HFF-Myc (cell line): ENCODE measurements at places on chromosomes 6 and 20.

DNA sequence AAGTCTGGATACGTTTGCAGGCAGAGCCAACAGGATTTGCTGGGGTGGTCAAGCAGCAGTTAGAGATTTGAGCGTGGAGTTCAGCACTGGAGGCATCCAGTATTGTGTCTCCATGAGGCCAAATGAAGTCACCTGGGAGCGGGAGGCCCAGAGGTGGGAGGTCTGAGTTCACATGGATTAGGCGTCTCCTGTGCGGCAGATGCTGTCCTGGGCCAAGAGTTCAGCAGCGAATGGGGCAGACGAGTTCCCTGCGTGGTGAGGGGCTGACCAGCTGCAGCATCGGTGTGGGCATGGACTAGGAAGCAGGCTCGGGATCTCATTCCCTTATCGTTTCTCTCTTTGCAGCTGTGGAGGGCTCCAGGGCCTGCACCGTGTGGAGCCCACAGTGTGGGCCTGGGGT, 66.2 kb downstream of the BCAS4 start:
- DNase-seq: no peak

- DNase-seq: no peak
These were observed 1129.5 kb upstream of the MAP3K7 start for GRCh38 chr6:91716361-91716760.

DNA sequence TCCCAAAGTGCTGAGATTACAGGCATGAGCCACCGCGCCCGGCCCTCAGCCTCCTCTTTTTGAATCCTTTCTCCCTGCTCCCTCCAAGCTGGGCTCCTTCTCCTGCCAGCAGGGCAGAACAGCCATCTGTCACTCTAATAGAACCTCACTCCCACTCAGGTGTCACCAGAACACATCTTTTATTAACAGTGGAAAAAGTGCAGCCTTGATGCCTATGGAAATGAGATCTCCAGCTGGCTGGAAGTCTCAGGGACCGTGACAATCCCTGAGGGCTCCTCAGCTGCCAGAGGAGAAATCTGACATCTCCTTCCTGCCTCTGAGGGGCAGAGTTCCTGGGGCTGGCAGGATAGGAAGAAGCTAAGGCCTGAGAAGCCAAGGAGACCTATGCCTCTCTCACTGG, 28.0 kb downstream of the TMC2 start:
- no peak for DNase-seq

DNA sequence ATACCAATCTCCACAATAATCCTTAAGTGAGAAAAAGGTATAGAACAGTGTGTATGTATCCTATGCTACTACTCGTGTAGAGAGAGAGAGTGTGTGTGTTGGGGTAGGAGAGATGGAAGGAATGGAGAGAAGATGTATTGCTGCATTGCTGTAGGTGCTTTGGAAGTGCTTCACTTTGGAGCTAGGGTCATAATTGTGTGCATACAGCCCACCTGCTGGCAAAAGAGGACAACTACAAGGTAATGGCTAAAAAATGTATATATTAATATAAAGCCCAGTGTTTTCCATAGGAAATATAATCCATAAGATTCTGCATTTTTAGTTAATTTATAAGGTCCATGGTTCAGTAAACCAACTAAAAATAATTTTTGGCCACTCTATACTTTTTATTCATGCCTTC, 36.1 kb downstream of the SERAC1 start:
- peak; percentile 20 for DNase-seq

GRCh38 chr20:52420805-52421204, 229.2 kb upstream of the ZFP64 start:
- no peak for DNase-seq

DNA sequence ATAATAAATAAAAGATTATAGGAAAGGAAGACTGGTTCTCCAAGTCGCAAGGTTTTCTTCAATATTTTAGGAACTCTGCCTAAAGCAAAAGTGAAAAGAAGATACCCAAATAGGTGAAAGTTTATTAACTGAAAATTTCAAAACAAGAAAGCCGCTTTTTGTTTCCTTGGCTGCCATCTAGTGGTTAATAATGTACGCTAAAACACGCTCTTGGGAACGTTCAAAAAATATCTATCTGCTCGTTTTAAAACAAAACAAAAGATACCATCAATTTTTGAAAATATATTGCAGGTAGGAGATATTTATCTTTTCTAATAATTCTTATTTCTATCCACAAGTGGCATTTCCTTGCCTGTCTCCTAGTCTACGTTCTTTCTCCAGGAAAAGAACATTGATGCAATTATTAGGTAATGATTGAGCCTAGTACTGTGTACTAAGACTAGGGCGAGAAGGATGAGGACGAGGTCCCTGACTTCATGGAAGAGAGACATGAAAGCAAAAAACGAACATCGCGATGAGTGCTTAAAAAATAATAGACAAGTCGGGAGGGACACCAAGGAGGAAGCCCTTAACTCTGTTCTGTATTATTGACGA, 97.2 kb downstream of the SPTLC3 start:
- peak; percentile 3 for DNase-seq

DNA sequence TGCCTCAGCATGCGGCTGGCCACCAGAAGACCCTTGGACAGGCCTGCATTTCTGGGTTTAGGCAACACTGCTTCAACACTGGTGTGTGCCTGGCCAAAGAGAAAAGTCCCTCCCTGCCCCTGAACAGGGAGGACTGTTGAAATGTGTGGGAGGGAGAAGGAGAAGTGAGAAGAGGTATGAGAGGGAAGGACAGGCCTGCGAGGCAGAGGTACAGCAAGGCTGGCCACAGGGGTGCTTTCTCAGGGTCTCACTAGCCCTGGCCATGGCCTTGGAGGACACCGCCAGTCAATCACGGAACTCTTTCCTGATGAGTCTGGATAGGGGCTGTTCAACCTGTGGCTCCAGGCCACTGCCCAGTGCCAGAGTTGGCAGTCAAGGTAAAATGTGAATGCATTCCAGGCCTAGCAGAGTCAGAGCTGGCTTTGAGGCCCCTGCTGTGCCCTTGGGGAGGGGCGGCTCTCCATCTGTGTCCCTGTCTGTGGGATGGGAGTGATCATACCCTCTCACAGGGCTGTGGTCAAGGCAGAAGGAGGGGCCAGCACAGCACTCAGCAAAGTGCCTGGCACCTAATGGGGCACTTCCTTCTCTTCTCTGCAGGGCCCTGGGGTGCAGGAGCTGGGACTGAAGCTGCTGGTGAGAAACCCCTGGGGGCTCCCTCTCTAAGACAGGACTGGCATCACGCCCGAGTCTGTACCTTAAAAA, 43.2 kb upstream of the CDH22 start:
- no peak for DNase-seq

GRCh38 chr6:126539022-126539421, 199.1 kb downstream of the CENPW start:
- DNase-seq: no peak

DNA sequence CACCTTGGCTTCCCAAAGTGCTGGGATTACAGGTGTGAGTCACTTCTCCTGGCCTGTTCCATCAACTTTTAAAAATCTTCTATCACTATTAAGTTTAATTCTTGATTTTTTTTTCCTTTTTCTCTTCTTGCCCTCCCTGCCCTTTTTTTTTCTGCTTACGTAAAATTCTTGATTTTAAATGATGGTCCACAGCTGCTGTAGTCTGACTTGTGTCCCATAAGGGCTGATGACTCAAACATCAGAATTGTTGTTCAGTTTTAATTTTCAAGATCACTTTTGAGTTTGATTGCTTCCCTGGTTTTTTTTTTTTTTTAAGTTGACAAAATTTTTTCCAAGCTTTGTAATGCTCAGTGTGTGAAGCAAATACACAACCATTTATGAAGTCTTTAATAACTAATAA, 61.9 kb downstream of the CBFA2T2 start:
- no peak for DNase-seq

DNA sequence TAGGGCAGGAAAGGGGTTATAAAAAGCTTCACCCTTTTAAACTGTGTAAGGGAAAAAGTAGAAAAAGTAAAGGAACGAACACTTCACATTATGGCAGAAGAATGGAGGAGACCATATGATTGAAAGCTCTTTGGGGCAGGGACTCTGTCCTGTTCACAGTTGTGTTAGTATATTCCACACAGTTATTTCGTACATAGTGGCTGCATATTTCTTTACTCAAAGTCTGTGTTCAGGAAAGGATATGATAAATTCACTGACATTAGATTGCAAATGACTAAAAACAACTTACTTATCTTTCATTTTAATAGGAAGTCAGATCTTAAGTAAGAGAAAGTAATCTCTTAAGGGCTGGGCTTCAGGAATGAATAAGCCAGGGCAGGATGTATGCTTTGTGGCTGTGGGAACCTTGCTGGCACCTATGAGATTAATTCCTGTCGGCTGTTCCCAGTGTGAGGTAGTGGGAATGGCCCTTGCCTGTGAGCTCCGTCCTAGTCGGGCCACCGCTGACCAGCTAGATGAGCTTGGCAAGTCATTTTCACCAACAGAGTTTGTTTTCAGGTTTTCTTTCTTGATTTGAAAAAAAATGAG, 11.2 kb downstream of the PPP1R14C start:
- no peak for DNase-seq

DNA sequence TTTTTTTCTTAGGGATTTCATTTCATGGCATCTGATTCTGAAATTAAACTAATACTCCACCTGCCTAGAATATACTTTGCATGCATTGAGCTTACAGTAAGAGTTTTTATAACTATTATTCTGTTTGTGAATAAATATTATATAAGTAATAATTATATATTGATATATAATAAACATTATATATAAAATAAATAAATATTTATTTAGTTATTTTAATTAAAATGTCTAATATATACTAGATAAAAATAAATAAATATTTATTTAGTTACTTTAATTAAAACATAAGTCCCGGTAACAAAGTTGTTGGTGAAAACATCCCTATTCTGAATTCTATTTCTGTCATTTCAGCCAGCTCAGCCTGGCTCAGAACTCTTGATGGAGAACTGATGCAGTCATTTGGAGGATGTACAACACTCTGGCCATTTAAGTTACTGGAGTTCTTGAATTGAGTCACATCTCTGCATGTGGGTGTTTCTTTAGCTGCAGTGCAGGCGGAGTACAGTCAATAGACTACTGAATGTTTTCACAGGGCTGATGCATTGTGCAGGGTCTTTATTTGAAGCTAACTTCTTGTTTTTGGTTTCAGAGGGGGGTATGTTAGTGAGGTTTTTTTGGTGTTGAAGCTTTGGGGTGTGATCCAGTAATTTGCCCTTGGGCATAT, 508.9 kb upstream of the ADGRB3 start:
- DNase-seq: no peak

DNA sequence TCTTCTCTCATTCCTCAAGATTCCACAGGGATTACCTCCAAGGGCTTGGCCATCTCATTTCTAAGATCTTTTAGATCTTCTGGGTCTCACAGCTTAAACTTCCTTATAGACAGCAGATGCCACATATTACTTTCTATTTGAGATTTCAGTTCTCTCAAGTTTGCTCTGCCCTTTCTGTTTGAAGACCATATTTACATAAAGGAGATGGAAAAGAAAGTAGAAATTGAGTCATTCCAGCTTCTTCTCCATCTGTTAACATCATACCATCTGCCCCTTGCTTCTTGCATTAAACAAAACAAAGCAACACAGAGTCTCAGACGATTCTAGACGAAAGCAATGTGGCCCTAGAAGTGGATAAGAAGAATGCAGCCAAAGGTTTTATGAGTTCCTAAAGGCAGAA, 203.4 kb downstream of the TTLL2 start:
- DNase-seq: no peak

GRCh38 chr6:170099387-170099786, 191.5 kb downstream of the DLL1 start:
- DNase-seq: no peak

- DNase-seq: no peak
These were observed 14.7 kb downstream of the FAM110A start for GRCh38 chr20:848193-848592.

DNA sequence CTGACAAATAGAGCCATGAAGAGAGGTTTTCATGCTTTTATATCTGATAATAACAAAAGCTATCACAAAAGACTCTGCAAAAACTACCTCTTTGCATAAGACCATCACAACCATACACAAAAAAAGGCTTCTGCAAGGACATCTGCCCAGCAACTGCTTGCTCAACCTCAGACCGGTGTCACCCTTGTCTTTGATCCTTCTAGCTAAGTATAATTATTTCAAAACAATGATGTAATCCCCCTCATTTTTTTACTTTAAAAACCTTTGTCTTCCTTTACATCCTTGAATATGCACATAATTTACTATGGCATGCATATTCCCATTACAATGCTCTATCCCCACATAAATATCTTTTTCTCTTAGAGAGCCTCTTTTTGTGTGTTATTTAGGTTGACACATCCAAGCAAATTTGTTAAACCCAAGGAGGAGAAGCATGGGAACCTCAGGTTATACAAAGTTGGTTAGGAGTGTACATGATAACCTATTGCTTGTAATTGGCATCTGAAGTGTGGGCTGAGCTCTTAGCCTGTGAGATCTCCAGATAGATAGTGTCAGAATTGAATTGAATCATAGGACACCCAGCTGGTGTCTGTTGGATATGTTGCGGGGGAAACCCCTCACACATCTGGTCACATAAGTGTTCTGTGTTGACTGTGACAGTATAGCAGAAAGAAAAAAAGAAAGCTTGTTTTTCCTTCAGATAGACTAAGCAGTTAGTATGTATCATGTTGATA, 20.7 kb upstream of the CGA start:
- DNase-seq: no peak

DNA sequence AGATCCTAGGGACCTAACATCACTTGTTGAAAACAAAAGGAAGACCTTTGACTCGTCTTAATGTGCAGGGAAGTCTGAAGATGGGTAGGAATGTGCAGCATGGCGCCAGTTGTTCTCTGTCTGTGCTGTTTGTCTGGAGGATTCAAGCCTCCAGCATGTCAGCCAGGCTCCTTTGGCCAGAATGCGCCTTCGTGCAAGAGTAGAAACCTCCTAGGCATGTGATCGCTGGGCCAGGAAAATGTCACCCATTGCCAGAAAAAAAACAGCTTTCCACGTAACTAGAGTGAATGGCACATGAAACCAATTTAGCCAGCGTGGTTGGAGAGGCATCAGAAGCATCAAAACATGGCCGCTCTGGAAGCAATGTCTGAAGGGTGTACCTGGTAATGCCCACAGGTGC, 132.7 kb downstream of the EDN1 start:
- no peak for DNase-seq
